ENCODE measurements at places on chromosomes 16 and 17.

DNA sequence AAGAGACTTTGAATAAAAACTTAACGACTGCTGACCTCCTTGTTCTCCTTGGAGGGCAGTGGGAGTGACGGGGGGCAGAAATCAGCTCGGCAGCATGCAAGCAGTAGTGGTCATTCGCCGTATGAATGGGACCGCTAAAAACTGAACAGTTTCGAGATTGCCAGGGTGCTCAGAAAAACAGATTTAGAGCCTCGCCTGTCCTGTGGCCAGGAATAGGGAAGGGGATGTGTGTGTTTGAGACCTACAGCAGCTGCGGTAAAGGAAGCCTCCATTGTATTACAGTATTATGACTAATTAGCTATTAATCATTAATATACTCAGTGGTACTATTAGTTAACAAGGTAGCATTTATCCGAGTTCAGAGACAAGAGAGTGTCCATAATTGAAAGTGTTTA is 670 bp upstream of the ZNF652 start:
- no peak for DNase-seq

GRCh38 chr17:76527430-76528111 is 9.9 kb downstream of the CYGB start:
- peak; percentile 20 for DNase-seq

- no peak for DNase-seq
Measured at GRCh38 chr17:8176998-8177731, 985 bp upstream of the TMEM107 start.

GRCh38 chr16:19542138-19542821 is 13.2 kb upstream of the VPS35L start:
- DNase-seq = no peak

GRCh38 chr17:3678095-3678820 is 9.6 kb downstream of the EMC6 start:
- no peak for DNase-seq

DNA sequence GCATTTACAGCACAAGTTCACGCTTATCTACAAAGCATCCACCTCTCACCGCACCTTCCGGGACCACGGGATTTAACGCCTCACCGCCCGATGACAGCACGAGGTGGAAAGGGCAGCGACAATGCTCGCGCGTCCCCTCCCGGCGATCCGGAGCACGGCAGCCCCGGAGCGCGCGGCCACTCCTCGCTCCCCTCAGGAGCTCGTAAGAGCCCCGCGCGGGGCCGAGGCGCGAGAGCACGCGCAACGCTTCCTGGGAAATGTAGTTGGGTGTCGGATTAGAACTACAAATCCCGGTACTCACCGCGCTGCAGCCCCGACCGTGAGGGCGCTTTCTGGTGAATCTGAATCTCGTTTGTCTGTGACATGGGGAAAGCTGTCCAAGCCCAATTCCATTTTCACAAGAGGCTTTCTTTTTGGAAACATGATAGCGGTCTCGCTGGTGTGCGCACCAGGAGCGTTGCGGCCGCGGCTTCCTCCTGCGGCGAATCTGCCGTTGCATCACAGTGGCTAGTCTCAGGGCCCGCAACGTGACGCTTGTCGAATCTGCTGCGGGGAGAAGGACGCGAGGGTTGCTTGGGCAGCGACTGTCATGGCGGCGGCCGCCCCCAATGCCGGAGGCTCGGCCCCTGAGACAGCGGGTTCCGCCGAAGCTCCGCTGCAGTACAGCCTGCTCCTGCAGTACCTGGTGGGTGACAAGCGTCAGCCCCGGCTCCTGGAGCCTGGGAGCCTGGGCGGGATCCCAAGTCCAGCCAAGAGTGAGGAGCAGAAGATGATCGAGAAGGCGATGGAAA is at the start of gene TIMM22:
TSS of gene TIMM22 (plus strand) at position 576 of the 791 bp plus-strand sequence. CDS start at position 590, 14 bp downstream.
- DNase-seq = peak; percentile 83

GRCh38 chr16:11100239-11100750 is 155.7 kb downstream of the SOCS1 start:
- no peak for DNase-seq

- DNase-seq = no peak
Measured at GRCh38 chr16:87828071-87828906, 41.0 kb downstream of the SLC7A5 start.

- DNase-seq = no peak
Measured at GRCh38 chr17:55518510-55518909, 7.3 kb upstream of the SMIM36 start.

All from stimulated activated CD8-positive, alpha-beta memory T cell treated with anti-CD3 and anti-CD28 coated beads, Interleukin-15, amount 100 ng/mL, for 1 hour (primary cell).